NCI-H2227 treated with DMSO at 0.1 percent for 48 hours (cell line): ENCODE measurements at places on chromosomes 7 and 10.

DNA sequence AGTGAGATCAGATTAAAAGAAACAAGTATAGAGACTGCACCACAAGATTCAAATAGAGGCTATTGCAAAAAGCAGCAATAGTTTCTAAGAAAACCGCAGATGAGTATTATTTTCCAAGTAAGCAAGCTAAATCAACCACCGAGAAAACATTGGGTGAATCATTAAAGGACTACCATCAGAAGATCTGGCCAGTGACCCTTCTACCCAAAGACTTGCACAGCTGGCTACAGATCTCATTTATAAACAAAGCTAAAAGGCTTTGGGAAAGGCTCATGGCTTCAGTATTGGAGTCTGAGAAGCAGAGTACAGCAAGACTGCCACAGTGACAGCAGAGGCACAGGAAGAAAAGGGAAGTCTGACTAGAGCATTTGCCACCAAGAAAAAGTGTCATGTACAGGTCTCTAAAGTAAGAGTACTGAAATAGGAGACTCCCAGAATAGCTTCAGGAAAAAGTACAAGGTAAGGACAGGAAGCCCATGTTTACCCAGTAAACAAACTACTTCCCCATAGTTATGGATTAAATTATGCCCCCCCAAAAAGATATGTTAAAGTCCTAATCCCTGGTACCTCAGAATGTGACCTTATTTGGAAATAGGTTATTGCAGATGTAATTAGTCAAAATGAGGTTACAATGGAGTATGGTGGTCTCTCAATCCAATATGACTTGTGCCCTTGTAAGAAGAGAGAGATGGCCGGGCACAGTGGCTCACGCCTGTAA is 19.0 kb downstream of the STEAP1 start:
- no peak for DNase-seq

DNA sequence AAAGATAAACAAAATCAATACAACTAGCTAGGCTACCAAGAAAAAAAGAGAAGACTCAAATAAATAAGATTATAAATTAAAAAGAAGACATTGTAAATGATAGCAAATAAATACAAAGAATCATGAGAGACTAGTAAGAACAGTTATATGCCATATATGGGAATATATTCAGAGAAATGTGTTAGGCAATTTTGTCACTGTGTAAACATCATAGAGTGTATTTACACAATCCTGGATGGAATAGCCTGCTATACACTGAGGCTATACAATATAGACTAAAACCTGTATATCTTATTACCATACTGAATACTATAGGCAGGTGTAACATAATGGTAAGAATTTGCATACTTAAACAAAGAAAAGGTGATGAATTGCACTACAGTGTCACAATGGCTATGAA is 717.4 kb downstream of the PARD3 start:
- no peak for DNase-seq

- DNase-seq, result no peak
Observed at GRCh38 chr10:129793996-129794395, 170.1 kb downstream of the EBF3 start.

DNA sequence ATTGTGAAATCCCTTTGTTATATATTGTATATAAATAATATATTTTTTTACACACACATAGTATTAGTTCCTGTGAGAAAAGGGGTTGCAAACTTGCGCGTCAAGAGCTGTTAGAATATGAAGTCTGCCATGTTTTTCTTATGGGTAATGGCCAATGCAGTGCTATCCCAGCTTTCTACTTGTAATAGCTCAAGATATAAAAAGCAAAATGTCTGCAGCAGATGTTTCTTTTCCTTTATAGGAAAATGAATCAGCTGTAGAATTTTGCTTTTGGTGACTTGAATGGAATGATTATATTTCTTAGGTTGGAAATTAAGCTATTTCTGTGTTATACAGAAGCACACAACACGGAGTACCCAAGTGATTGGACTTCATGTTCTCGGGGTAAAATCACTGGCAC is 53.3 kb upstream of the TMEM236 start:
- no peak for DNase-seq

DNA sequence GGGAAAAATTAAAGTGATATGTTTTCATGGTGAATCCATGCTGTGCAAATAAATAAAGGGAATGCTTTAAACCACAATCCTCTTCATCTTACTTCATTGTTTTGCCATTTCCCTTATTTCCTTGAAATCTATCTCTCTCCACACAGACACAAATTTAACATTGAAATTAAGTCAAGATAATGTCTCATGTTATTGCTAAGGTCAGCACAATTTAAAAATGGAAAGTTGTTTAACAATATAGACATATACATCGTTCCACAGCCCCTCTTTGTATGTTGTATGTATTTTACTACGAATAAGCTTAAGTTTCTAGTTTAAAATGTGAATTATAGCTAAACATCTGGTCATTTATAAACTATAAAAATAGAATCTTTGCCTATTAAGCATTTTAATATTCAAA is 256.9 kb downstream of the PLXDC2 start:
- no peak for DNase-seq

DNA sequence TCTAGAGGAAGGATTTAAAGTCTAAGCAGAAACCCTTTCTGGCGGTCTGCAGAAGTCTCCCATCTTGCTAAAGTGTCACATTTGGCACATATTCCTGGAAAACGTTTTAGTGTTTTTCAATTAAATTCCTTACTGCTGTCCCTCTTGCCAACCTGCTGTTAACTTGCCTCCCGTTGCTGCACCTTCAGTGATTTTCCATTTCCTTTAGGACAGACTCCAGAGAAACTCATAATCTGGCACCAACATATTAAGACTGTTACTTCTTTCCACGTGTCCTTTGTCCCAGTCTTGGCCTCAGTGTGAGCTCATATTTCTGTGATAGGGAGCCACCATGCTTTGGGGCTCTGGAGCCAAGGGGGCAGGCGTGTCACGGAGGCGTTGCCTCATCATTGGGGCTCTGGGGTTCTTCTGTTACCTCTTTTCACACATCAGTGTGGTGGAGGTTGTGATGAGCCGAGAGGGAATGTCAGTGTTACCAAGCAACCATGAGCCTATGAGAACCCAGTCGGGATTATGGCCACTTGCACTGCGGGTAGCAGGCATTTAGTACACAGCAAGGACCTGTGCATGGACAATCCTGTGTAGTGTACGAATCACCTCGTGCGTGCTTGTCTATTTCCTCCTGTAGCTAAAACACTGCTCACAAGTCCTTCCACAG is 26.0 kb upstream of the ZNF32 start:
- DNase-seq, result no peak

- no peak for DNase-seq
Observed at GRCh38 chr10:128274938-128275337, 148.7 kb upstream of the MKI67 start.

- DNase-seq, result no peak
Observed at GRCh38 chr7:24669971-24670591, 87.2 kb downstream of the GSDME start.

- no peak for DNase-seq
Observed at GRCh38 chr10:73644767-73645166, 3.5 kb upstream of the MYOZ1 start.
